Transverse colon (tissue), 4 donors: ENCODE measurements at places on chromosomes 4 and X. TPM values are rescaled to one million over a fixed set of nuclear protein-coding genes. Genes with fewer than 3 reads are reported as not detected.
A peak's percentile ranks its signal among the peaks of the same experiment; 100 is the strongest.

NKRF gene
- total RNA-seq: 6.8 TPM

CAPN6 gene
- 1.1 TPM for total RNA-seq

DNA sequence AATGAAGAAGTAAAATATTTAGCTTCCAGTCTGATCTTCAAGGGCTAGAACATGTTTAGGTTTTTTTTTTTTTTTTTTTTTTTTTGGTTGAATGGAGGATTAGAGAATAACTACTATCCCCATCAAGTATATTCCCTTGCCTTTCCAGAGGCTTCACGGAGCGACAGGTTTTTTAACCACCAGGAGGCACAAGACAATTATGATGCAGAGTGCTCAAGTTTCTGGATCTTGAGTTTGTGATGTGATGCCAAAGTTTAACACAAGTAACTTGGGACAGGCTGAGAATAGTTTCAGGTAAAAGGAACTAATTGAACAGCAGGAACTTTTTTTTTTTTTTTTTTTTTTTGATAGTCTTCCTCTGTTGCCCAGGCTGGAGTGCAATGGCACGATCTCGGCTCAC lies 30.3 kb downstream of the CCNI start:
- H3K4me3 ChIP-seq: no peak overlapping the region
- H3K27ac ChIP-seq: no peak overlapping the region
- DNase-seq: no peak
- no peaks in the 10 kb centered on the region for H3K27me3 ChIP-seq
- peaks cover 22% of the 10 kb centered on the region for H3K36me3 ChIP-seq

GRCh38 chrX:153459986-153460385 lies 10.4 kb downstream of the HAUS7 start:
- no peak for DNase-seq
- H3K27ac ChIP-seq: no peak overlapping the region
- no peaks in the 10 kb centered on the region for H3K27me3 ChIP-seq
- no peak overlapping the region for H3K4me3 ChIP-seq
- H3K36me3 ChIP-seq: no peaks in the 10 kb centered on the region

TIMM8A gene
- total RNA-seq: 5.7 TPM

DNA sequence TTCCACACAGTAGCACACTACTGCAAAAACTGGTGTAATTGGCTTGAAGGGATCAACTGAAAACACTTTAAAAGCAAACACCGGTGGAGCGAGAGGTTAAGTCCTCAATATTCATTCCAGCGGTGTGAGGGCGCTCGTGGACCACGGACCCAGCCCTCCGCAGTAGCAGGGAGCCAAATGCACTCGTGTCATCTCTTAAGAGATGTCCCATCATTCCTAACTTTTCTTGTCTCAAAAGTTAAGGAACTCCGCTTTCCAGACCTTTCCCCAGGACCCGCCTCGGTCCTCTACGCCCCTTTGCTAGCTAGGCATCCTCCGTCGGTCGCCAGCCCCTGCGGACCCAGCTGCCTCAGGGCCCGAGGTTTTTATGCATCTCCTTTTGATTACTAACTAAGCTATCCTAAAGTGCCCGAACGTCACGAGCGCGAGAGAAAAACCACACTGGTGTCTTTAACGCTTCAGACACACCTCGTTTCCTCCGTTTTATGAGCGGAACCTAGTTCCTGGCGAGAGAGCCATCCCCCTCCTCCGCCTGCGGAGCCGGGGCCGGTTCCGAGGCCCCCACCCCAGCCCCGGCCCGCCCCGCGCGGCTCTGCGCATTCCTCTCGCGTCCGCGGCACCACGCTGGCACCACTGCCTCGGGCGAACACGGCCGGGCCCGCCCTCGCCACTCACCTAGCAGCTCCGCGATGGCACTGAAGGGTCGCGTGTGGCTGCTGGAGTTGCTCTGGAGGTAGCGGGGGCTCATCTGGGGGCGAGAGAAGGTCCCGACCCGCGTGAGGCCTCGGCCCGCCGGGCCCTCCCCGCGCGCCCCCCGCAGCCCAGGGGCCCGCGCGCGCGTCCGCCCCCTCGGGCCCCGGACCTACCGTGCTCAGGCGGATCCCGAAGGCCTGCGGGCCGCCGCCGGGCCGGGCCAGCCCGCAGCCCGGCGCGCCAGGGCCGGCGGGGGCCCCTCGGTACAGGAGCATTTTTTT lies 723 bp downstream of the MORC4 start:
- H3K4me1 ChIP-seq: no peaks in the 10 kb centered on the region
- H3K27ac ChIP-seq: peak overlapping the region; percentile 74
- no peaks in the 10 kb centered on the region for H3K27me3 ChIP-seq

DNA sequence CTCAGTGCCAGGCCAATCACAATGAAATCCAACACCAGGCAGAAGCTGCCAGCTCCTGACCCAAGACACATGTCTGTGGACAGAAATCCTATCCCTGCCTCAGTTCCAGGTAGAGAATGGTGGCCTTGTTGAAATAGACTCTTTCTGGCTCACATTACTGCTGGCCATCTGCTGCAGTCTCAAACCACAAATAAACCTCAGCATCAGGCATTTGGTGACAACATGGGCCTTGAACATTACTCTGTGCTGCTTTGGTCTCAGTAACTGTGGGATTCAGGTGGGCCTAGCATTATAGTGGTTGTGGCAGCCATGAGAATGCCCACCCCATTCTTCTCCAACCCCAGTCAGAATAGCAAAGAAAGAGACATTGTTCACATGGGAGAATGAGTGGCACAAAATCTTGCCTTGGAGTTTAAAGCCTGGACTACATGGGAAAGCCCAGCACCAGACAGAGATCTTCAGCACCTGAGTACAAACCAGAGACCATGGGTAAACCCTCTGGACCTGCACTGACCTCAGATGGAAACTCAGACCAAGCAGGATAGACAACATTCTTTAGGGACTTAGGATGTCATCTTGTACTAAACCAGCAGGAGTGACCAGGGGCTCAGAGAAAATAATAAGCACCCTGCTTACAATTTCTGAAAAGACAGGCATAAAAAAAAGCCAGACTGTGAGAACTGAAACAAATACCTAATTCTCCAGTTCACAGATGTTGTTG lies 50.4 kb upstream of the TRAM1L1 start:
- DNase-seq: no peak
- H3K4me1 ChIP-seq: peaks cover 2% of the 10 kb centered on the region
- H3K27ac ChIP-seq: no peak overlapping the region
- H3K4me3 ChIP-seq: no peak overlapping the region
- no peaks in the 10 kb centered on the region for H3K36me3 ChIP-seq

DNA sequence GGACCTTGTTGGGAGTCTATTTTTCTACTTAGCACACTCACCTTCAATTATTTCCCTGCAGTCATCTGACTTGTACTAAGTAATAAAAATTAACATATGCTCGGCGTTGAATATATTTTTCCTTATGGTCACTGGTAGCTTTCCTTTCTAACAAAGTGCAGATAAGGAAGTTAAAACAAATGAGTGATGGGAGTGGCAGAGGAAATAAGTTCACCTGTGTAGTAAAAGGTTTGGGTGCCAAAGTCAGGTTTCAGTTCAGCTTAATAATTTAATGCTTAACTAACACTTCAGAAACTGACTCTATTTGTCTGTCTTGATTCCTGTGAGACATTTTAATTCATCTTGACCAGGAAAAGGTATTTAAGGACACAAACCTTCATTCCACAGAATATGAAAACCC lies 184.4 kb downstream of the PCDH7 start:
- no peak for DNase-seq
- H3K4me1 ChIP-seq: peaks cover 41% of the 10 kb centered on the region
- H3K27me3 ChIP-seq: no peaks in the 10 kb centered on the region
- H3K36me3 ChIP-seq: no peaks in the 10 kb centered on the region

DNA sequence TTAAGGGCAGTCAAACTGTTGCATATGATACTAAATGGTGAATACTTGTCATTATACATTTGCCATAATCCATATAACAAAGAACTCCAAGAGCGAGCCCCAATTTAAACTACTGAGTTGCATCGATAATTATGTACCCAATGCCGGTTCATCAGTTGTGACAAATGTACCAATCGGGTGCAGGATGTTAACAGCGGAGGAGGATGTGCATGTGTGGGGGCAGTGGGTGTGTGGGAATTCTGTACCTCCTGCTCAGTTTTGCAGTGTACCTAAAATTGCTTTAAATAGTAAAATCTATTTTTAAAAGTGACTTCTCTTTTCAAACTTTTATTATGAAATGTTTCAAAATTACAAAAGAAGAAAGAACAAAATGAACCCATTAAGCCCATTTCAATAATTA lies 20.8 kb upstream of the CDS1 start:
- DNase-seq: no peak
- H3K4me3 ChIP-seq: no peak overlapping the region

DNA sequence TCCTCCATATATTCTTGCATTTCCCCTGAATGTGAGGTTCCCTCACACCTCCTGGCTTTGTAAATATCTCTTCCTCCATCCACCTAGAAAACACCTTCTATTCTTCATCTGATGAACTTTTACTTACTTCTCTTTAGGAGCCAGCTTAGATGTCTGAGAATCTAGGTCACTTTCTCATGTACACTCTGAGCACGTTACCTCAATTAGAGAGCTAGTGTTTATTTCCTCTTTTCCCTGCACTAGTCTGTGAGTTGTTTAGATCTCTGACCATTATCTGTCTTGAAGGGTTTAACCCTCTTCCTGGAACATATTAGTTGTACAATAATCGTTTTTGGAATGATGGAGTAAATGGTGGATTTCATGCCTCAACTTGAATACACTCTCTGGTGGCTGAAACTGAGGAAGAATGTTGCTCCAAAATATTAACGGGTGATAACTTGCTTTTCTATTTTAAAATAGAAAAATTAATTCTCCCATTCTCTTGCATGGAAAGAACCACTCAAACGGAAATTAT lies 8.5 kb upstream of the NEIL3 start:
- H3K27ac ChIP-seq: no peak overlapping the region
- no peak for DNase-seq
- H3K27me3 ChIP-seq: no peaks in the 10 kb centered on the region

FAM184B gene
- total RNA-seq: 0.20 TPM

- H3K27me3 ChIP-seq: no peaks in the 10 kb centered on the region
- H3K4me1 ChIP-seq: no peaks in the 10 kb centered on the region
- DNase-seq: no peak
- no peak overlapping the region for H3K4me3 ChIP-seq
- no peak overlapping the region for H3K27ac ChIP-seq
These were observed 333.3 kb downstream of the PDGFC start for GRCh38 chr4:156638334-156638733.

VSIG4 gene
- total RNA-seq: 66.9 TPM

DNA sequence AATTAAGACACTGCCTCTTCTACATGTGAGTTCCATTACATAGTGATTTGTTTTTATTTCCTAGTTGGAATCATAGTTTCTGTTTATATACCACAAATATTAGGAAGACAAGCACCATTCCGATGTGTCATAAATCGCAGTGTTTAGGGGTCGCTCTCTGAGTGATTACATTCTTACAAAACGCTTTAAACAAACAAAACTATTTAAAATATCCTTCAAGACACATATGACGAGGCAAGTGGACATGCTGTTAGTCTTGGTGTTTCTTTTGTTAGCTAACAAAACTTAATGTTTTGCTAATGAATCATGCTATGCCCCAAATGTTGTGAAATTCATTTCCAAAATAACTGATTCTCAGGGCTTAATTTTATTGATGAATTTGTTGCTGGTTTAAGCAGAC lies 1219.3 kb upstream of the PRKX start:
- no peaks in the 10 kb centered on the region for H3K4me1 ChIP-seq
- DNase-seq: no peak
- H3K27me3 ChIP-seq: no peaks in the 10 kb centered on the region
- no peak overlapping the region for H3K4me3 ChIP-seq

DCX gene
- total RNA-seq: not detected

DNA sequence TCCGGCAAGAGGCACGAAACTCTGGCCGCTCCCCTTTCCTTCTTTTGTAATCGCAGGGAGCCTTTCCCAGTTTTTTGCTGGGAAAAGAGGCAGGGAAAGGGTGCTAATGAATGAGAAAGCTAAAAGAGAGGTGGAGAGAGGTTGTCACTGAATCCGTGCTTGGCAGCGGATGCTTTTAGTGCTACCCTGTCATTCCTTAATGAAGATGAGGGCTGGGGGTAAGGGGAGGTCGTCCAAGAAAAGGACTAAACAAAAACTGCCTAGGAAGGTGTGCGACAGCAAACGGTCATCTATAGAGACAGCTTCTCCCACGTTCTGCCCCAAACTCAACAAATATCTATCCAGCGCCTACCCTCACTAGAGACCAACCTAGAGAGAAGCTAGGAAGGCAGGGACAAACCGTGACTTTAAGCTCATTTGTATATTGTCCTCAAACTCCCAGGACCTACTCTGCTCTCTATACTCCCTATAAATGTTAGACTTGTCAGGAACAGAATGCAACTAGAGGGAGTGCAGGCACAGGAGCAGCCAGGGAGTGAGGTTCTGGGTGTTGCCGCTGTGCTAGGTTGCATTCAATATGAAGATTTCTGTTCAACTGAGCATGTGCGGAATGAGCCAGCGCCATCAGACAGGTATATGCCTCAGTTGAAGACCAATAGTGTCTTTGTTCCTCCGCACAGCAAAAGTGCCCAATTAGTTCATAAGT lies 777 bp upstream of the CASK start:
- peak overlapping the region; percentile 47 for H3K4me3 ChIP-seq
- H3K27ac ChIP-seq: peak overlapping the region; percentile 95
- DNase-seq: peak; percentile 51
- peaks cover 12% of the 10 kb centered on the region for H3K4me1 ChIP-seq
- no peaks in the 10 kb centered on the region for H3K27me3 ChIP-seq

GRCh38 chr4:88518911-88519310 lies 4.7 kb downstream of the PYURF start:
- H3K27ac ChIP-seq: no peak overlapping the region
- no peak for DNase-seq
- peaks cover 8% of the 10 kb centered on the region for H3K36me3 ChIP-seq
- H3K4me3 ChIP-seq: no peak overlapping the region
- H3K4me1 ChIP-seq: peaks cover 5% of the 10 kb centered on the region

DNA sequence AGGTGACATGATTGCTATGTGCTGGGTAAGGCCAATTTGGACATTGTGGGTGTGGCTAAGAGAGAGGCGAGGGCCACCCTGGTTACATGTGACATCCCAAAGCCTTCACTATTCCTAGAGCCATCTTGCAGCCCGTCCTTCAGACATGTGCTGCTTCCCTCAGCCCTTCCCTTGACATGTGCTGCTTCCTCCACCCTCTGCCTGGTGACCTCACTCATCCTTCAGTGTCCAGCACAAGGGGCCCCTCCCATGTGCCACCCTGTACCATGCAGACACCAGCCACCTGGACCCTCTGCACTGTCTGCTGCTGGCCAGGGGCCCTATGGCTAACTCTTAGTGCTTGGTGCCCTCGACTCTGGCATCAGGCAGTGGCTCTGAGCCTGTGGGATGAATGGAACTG lies 27.4 kb downstream of the ADRA2C start:
- H3K36me3 ChIP-seq: no peaks in the 10 kb centered on the region
- no peak for DNase-seq
- no peak overlapping the region for H3K4me3 ChIP-seq

GRCh38 chr4:26298198-26298947 lies 22.4 kb upstream of the RBPJ start:
- no peaks in the 10 kb centered on the region for H3K4me1 ChIP-seq
- H3K27me3 ChIP-seq: no peaks in the 10 kb centered on the region
- H3K27ac ChIP-seq: no peak overlapping the region

CABS1 gene
- total RNA-seq: not detected

SHROOM4 gene
- total RNA-seq: 7.1 TPM

WWC2 gene
- 79.7 TPM for total RNA-seq
